ENCODE measurements at places on chromosomes 4 and X.

- no peak for DNase-seq
Measured at GRCh38 chrX:65997978-65998717, 41.7 kb downstream of the VSIG4 start.

- DNase-seq, result no peak
Measured at GRCh38 chr4:159143687-159144086, 40.8 kb downstream of the RAPGEF2 start.

GRCh38 chrX:86047174-86047935, at the start of gene CHM:
Gene CHM, minus strand, starts transcription at chrX:86047558. Its CDS starts 26 bp downstream, at chrX:86047532.
- peak; percentile 81 for DNase-seq

- DNase-seq, result no peak
Measured at GRCh38 chrX:139093201-139093600, 381.7 kb upstream of the FGF13 start.

GRCh38 chr4:35608205-35608604, 636.1 kb downstream of the ARAP2 start:
- DNase-seq, result no peak

- peak; percentile 61 for DNase-seq
Measured at GRCh38 chrX:100979881-100980607, 10.5 kb downstream of the ARL13A start.

GRCh38 chr4:98556451-98556850, 102.0 kb downstream of the TSPAN5 start:
- no peak for DNase-seq

GRCh38 chr4:88138561-88138960, 19.9 kb downstream of the ABCG2 start:
- DNase-seq, result no peak

GRCh38 chrX:150774798-150775568, 81.8 kb downstream of the MTMR1 start:
- DNase-seq, result no peak

- DNase-seq, result peak; percentile 69
Measured at GRCh38 chr4:100098681-100099080, 91.6 kb downstream of the DDIT4L start.

DNA sequence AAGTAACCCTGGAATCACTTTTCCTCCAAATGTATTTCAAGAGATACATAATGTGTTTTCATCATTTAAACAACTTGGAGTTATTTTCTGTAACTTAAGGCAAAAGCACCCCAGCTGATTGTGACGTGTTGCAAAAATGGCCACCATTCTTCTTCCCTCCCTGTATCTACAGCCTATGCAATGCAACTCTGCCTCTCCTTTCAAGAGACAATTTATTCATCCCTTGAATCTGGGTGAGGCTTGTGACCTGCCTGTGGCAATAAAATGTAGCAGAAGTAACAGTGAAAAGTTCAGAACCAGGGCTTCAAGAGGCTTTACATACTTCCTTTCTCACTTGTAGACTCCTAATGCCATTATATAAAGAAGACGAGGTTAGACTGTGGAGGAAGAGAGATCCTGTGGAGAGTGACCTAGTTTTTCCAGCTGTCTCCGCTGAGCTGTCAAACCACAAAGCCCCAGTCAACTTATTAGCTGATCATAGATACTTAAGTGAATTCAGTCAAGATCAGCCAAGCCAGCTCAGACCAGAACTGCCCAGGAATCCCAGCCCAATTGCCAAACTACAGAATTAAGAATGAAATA, 81.0 kb upstream of the KLF3 start:
- no peak for DNase-seq

GRCh38 chrX:30060718-30061117, 154.6 kb upstream of the MAGEB2 start:
- no peak for DNase-seq

- DNase-seq, result peak; percentile 72
Measured at GRCh38 chr4:186622788-186623464, 67.6 kb upstream of the MTNR1A start.

DNA sequence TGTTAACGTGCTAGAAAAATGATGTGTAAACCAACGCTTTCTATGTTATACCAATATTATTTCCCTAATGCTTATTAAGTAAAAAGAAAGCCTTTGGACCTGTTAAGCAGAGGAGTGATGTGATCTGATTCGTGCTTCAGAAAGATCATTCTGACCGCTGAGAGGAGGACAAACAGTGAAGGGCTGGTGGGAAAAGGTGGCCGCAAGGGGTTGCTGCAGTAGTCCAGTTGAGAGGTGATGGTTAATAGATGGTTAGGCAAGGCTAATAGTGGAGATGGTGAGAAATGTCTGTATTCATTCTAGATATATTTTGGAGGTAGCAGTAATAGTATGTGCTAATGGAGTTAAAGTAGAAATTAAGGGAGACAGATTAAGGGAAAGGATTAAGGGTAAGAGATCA, 12.9 kb upstream of the VGLL1 start:
- no peak for DNase-seq

- DNase-seq, result no peak
Measured at GRCh38 chr4:52843351-52843750, 18.8 kb upstream of the RASL11B start.

- no peak for DNase-seq
Measured at GRCh38 chr4:86960557-86960961, 25.7 kb downstream of the AFF1 start.

DNA sequence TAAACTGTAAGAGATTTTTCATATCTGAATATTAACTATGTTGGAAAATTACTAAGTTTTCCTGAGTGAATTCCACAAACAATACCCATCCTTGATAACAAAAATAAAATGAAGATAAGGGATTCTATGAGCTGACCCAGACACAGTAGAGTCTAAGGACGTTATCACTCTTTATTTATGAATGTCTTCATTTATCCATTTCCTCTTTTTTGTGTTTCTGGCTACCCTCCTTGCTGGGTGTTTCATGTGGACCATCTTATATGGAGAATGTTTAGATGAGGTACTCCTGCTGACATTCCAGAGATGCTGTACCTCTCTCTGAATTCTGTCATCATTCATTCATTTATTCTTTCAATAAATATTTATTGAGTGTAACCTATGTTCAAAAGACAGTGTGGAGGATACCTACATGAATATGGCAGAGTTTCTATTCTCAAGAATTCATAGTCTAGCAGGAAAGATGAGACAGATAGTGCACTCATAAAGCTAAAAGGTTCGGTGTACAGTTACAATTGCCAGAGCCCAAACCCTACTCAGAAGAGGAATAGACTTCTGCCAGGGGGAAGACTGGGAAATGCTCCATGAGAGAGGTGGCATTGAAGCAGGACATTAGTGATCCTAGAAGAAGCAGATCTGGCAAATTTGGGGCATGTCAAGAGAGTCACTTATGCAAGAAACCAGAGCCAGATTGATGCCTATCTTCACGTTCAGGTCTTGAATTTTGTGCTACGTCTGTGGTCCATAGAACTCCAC, 195.8 kb downstream of the MAML3 start:
- DNase-seq, result no peak

DNA sequence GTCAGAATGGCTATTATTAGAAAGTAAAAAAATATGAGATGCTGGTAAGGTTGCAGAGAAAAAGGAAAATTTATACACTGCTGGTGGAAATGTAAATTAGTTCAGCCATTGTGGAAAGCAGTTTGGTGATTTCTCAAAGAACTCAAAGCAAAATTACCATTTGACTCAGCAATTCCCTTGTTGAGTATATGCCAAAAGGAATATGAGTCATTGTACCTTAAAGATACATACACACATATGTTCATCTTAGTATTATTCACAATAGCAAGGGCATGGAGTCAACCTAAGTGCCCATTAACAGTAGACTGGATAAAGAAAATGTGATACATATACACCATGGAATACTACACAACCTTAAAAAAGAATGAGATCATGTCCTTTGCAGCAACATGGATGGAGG, 148.2 kb downstream of the COMMD8 start:
- no peak for DNase-seq

- DNase-seq, result no peak
Measured at GRCh38 chr4:147725673-147726072, 6.2 kb upstream of the ARHGAP10 start.

DNA sequence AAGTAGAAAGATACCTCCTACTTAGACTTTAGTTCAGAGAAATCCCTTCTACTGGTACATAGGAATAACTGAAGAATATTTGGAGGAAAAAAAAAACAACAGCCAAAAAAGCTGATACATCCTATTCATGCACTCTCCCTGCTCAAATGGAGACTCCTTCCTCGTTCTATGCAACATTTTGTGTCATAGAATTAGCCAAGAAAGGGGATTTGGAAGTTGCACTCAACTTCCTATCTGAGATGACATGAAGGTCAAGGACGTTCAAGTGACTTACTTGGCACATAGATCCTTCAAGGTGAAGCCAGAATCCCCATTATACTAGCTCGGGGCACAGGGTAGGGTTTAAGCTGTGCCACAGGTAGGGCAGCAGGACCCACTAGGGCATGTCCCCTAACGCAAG, 56.2 kb upstream of the S100G start:
- DNase-seq, result no peak

- no peak for DNase-seq
Measured at GRCh38 chr4:98573791-98574190, 84.6 kb downstream of the TSPAN5 start.

GRCh38 chr4:148062301-148062950, 330.5 kb downstream of the ARHGAP10 start:
- DNase-seq, result peak; percentile 32

GRCh38 chr4:78057135-78057599, at the start of gene FRAS1:
Gene FRAS1, plus strand, starts transcription at chr4:78057323. Its CDS starts 687 bp downstream, at chr4:78058010.
- peak; percentile 84 for DNase-seq

- DNase-seq, result no peak
Measured at GRCh38 chr4:172095161-172095560, 282.0 kb downstream of the GALNTL6 start.

- DNase-seq, result peak; percentile 44
Measured at GRCh38 chr4:184094532-184095159, 123.0 kb downstream of the ENPP6 start.

DNA sequence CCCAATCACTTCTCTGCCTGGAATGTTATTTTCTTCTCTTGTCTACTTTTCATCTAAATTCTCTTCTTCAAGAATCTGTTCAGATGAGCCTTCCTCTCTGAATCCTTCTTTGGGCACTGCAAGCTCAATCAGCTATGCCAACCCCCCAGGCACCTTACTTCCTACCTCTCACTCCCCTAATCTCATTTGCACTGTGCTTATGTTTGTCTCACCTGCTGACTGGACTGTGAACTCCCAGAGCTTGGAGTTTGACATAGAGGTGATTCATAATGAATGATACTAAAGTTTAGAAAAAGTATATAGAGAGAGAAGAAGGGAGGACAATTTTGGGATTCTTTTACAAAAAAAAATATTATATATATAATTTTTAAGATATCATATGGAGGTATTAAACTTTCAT, 36.3 kb downstream of the ANXA10 start:
- DNase-seq, result no peak

- DNase-seq, result no peak
Measured at GRCh38 chr4:38939165-38939564, 71.6 kb downstream of the FAM114A1 start.

DNA sequence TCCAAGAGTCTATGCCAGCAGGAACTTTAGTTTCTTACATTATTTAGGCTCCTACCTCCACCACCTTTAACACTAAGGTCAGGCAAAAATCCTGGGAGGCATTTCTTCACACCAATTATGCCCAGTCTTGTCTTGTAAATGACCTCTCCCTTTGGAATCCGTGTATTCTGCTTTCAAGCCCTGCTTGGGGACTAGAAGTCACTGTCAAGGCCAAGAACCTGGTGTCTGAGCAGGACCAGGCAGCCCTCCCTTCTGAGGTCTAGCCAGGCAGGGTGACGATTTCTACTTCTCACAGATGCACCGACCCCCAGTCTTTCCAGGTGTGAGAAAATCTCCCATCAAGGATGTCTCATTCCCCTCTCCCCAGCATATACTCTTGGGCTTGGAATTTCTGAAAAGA, 82.7 kb upstream of the C1QTNF7 start:
- no peak for DNase-seq

DNA sequence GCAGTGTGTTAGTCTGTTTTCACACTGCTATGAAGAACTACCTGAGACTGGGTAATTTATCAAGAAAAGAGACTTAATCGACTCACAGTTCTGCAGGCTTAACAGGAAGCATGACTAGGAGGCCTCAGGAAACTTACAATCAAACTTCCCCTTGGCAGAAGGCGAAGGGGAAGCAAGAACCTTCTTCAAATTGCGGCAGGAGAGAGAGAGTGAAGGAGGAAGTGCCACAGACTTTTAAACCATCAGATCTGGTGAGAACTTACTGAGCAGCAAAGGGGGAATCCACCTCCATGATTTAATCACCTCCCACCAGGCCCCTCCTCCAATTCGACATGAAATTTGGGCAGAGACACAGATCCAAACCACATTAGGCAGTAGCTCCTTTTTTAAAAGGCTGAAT, 59.2 kb upstream of the LEF1 start:
- no peak for DNase-seq

DNA sequence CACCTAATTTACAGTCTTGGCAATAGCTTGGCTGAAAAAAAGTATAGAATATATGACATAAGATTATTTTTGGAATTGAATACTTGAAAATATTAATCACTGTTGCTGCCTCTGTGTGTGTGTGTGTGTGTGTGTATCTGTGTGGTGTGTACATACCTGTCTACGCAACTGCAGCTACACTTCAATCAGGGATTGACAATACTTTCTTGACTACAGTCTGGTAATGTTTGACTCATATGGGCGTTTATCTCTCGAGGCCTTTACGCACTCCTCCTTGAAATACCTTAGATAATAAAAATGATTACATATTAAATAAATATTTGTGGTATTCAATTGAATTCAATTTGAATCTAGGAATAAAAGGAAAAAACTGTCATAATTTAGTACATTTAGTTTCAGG, 565.2 kb downstream of the PCDH18 start:
- no peak for DNase-seq

DNA sequence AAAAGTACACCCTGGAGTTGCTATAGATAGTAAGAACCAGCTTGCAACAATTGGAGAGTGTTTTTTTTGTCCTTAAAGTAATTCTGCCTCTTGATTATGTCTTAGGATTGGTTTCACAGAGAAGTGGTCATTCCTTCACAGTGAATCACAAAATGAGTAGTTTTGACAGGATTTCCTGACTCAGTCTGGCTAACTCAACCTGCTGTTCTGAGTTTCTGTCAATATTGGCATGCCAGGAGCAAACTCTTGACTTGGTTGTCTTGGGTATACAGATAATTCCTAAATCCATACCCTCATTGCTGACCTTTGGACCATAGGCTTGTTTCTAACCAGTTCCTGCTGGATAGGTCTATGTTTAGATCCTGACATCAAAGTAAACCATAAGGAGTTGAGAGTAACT, 9.4 kb downstream of the FHIP1A start:
- DNase-seq, result no peak

- DNase-seq, result no peak
Measured at GRCh38 chr4:37948542-37948941, 11.7 kb upstream of the PTTG2 start.

- peak; percentile 94 for DNase-seq
Measured at GRCh38 chr4:53592686-53593501, 1.6 kb upstream of the LNX1 start.

DNA sequence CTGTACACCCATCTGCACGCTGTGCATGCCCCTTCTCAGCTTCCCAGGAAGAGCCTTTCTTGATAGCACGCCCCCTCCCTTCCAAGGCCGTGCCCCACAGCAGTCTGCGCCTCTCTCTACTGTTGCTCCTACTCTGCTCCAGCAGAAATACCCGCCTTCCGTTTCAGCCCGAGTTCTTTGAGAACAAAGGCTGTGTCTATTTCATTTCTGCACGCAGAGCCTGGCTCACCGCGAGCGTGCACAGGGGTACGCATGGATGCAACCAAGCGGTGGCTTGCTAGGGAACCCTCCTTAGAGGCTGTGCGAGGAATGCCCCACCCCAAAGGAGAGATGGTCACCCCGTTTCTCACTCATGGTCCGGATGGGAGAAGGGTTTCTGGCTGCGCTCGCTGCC, 485 bp downstream of the AADAT start:
- peak; percentile 80 for DNase-seq
